Tibial nerve (tissue), 4 donors: ENCODE measurements at places on chromosomes 2 and 18. TPM values are rescaled to one million over a fixed set of nuclear protein-coding genes. Genes with fewer than 3 reads are reported as not detected.

AGAP1 gene
- total RNA-seq: 39.9 TPM

SIGLEC15 gene
- total RNA-seq: not detected

TOGARAM2 gene
- 6.0 TPM for total RNA-seq

RAX gene
- not detected for total RNA-seq

HOXD3 gene
- total RNA-seq: 10.6 TPM

GRCh38 chr2:143603035-143603655 is 473.9 kb downstream of the ARHGAP15 start:
- H3K4me1 ChIP-seq: no peaks in the 10 kb centered on the region
- DNase-seq: no peak
- H3K4me3 ChIP-seq: peak overlapping the region; percentile 2
- H3K27ac ChIP-seq: peak overlapping the region; percentile 83
- H3K36me3 ChIP-seq: no peaks in the 10 kb centered on the region
- no peaks in the 10 kb centered on the region for H3K27me3 ChIP-seq

- no peaks in the 10 kb centered on the region for H3K36me3 ChIP-seq
- H3K4me3 ChIP-seq: no peak overlapping the region
- no peak overlapping the region for H3K27ac ChIP-seq
Measured at GRCh38 chr18:3872641-3873040, 422.7 kb downstream of the TGIF1 start.

DNA sequence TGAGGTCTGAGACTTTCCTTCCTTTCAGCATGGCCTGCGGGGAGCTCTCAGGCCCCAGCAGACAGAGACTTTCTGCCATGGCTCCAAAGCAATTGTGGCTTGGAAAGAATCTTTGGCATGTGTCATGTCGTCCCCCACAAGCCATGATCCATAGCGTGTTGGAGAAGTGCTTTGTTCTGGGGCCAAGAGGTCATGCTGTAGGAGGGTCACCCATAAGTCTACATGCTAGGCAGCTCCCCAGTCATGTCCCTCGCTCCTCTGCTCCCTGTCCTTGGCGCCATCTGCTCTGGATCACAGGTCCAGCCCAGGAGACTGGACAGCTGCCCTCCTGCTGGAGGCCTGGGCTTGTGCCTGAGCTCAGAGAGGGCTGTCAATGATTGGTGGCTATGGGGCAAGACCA is 78.8 kb upstream of the LCLAT1 start:
- DNase-seq: no peak
- H3K27ac ChIP-seq: no peak overlapping the region
- H3K27me3 ChIP-seq: no peaks in the 10 kb centered on the region
- peaks cover 10% of the 10 kb centered on the region for H3K4me1 ChIP-seq

DNA sequence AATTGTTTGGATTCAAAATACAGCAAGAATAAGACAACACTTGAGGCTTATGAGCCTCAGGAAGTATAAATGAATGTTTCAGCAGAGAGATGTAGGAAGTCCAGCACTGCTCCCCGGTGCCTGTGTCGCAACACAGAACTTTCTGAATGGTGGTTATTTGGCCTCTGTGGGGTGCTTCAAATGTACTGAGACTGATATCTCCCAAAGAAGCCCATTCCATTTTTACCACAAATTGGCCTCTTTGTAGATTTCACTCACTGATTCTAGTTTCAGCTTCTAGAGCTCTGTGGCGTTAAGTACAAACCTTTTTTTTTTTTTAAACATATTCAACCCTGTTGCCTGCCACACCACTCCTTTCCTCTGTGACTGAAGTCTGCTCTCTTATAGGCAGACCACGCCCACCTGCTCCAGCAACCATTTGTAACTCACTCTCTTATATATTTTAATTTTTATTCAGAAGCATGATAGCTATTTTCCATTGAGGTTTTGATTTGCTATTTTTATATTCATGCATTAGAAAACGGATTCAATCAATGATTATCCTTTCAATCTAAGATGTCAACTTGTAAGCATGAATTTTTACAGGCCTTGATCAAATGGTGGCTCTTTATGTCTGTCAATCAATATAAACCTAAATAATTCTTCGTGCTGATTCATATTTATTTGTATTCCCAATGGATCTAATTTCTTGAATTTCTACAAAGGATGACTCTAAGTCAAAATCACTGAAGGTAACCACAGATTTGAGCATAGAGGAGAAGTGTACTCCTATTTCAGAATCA is 277.1 kb upstream of the CCDC68 start:
- no peak overlapping the region for H3K27ac ChIP-seq
- H3K36me3 ChIP-seq: peaks cover 25% of the 10 kb centered on the region
- no peak for DNase-seq
- H3K27me3 ChIP-seq: no peaks in the 10 kb centered on the region
- H3K4me3 ChIP-seq: no peak overlapping the region

DNA sequence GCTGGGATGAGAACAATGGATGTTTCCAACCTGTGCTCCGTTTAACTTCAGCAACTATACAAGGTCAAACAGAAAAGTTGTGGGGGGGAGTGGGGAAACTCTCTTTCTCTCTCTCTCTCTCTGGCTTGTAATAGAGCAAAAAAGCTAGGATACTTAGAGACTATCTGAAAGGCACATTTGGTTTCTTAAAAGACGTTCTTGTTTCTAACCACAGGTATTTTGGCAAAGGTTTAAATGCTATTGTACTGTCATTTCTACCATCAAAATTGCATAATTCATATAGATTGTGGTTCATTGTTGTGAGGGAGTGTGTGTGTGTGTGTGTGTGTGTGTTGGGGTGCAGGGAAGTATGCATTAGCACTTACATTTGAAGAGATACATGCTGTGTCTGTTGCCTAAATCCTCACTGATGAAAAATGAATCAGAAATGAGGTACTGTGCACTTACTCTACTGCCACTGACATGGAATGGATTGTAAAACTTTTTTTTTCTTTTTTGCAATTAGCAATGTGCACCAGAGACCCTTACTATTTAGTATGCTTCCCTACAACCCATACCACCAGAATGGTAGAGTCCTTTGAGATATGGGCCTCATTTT is 841.0 kb upstream of the PIK3C3 start:
- no peaks in the 10 kb centered on the region for H3K4me1 ChIP-seq
- H3K36me3 ChIP-seq: no peaks in the 10 kb centered on the region
- H3K27ac ChIP-seq: no peak overlapping the region
- no peak for DNase-seq
- no peak overlapping the region for H3K4me3 ChIP-seq
- H3K27me3 ChIP-seq: no peaks in the 10 kb centered on the region

GRCh38 chr18:58991167-58991798 is 126.6 kb downstream of the ZNF532 start:
- peaks cover 4% of the 10 kb centered on the region for H3K4me1 ChIP-seq
- no peak overlapping the region for H3K4me3 ChIP-seq
- H3K27me3 ChIP-seq: no peaks in the 10 kb centered on the region
- H3K27ac ChIP-seq: no peak overlapping the region
- DNase-seq: no peak

- H3K36me3 ChIP-seq: no peaks in the 10 kb centered on the region
- DNase-seq: no peak
- H3K4me3 ChIP-seq: no peak overlapping the region
- no peaks in the 10 kb centered on the region for H3K27me3 ChIP-seq
- H3K4me1 ChIP-seq: no peaks in the 10 kb centered on the region
Measured at GRCh38 chr2:170550501-170550900, 164.6 kb upstream of the SP5 start.

- H3K4me1 ChIP-seq: no peaks in the 10 kb centered on the region
- no peak overlapping the region for H3K27ac ChIP-seq
- H3K36me3 ChIP-seq: no peaks in the 10 kb centered on the region
Measured at GRCh38 chr2:167787021-167787420, 460.4 kb downstream of the STK39 start.

DNA sequence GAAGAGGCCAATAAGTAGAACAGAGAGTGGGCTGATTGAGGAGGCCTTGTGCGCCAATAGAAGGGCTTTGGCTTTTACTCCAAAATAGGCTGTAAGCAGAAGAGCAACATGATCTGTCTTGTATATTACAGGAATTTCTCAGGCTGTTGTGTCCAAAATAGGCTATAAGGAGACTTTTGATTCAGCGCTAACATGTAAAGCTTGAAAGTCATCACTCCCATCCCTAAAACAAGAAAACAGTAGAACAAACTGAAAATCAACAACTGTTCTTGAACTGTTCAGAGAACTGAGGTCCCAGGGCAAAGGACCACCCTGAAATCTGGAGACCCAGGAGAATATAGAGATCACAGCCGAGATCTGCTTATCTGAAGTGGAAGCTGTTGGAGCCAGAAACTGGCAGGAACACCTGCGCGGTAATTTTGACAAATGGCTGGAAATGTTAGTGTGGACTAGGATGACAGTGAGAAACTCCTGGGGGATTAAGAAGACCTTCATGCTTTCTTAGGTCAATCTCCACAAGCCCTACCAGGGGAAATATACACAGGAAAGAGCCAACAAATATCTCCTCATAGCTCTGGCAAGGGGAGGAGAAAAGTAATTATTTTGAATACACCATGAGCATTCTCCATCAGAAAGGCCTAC is 258.6 kb downstream of the RBM43 start:
- no peaks in the 10 kb centered on the region for H3K4me1 ChIP-seq
- H3K27me3 ChIP-seq: no peaks in the 10 kb centered on the region
- H3K27ac ChIP-seq: no peak overlapping the region

DNA sequence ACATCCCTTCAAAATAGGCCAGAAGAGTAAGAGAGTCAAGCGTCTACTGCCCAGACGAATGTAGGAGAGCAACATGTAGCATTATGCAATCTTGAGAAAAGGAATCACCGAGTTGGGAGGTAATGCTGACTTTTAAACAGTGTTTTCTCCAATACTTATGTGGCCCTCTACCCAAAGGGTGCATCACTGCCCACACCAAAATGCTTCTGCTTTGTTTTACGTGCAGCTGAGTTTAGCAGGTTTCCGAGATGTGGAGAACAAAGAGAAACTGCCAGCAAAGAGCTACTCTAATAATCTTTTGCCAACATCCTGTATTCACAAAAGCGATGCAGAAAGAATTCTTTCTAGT is 63.4 kb upstream of the ZEB2 start:
- H3K4me1 ChIP-seq: peaks cover 7% of the 10 kb centered on the region
- no peak for DNase-seq
- no peaks in the 10 kb centered on the region for H3K27me3 ChIP-seq
- no peak overlapping the region for H3K4me3 ChIP-seq

DNA sequence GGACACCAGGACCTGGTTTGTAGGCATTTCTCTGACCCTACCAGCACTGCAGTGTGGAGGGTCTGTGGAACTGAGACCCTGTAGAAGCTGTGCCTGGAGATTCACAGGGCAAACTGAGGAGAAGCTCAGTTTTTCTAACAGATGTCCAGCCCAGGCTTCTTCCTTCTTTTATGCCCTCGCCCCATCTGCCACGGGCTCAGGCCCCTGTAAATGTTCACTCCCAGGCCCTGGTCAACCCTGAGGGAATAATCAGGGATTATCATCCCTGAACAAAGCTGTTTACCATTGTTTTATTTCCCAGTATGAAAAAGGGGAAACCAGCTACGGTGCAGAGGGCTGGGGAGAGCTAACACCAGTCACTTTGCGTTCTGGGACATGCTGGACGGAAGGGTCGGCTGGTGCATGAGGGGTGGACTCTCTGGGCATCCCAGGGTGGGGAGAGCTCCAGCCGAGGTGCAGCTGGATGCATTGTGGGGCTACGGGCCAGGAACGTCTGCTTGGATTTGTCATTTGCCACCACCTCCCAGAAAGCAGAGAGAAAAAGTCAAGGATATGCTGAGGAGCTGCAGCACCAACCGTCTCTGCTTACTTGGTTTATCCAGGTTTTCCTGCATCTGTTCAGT is 183.8 kb downstream of the TFCP2L1 start:
- H3K4me3 ChIP-seq: no peak overlapping the region
- H3K4me1 ChIP-seq: no peaks in the 10 kb centered on the region
- no peak overlapping the region for H3K27ac ChIP-seq
- no peaks in the 10 kb centered on the region for H3K36me3 ChIP-seq
- no peak for DNase-seq

- H3K27me3 ChIP-seq: no peaks in the 10 kb centered on the region
- DNase-seq: no peak
- no peak overlapping the region for H3K4me3 ChIP-seq
- H3K4me1 ChIP-seq: no peaks in the 10 kb centered on the region
- H3K36me3 ChIP-seq: no peaks in the 10 kb centered on the region
- no peak overlapping the region for H3K27ac ChIP-seq
Measured at GRCh38 chr2:154350911-154351310, 347.6 kb upstream of the KCNJ3 start.

- no peaks in the 10 kb centered on the region for H3K4me1 ChIP-seq
- H3K4me3 ChIP-seq: no peak overlapping the region
- H3K36me3 ChIP-seq: no peaks in the 10 kb centered on the region
- H3K27me3 ChIP-seq: no peaks in the 10 kb centered on the region
Measured at GRCh38 chr18:13545955-13546354, 180.4 kb downstream of the FAM210A start.

DNA sequence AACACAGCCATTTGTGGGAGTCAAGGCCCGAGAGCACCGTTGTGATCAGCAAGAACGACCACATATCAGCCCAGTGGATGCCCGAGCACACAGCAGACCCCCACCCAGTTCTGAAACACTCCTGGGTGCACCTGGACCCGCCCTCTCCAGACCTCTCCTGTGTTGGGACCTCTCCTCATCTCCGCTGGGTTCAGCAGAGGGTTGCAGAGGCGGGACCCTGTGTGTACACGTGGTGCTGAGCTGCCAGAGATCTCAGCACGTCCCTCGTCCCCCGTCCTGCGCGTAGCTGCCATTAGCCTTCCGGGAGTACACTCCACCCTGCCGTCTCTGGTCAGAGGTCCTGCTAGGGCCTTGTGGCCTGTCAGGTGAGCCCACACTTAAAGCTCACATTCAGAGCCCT is 51.7 kb downstream of the ADI1 start:
- H3K4me3 ChIP-seq: no peak overlapping the region
- no peaks in the 10 kb centered on the region for H3K36me3 ChIP-seq
- no peak for DNase-seq
- peak overlapping the region; percentile 79 for H3K27ac ChIP-seq

DNA sequence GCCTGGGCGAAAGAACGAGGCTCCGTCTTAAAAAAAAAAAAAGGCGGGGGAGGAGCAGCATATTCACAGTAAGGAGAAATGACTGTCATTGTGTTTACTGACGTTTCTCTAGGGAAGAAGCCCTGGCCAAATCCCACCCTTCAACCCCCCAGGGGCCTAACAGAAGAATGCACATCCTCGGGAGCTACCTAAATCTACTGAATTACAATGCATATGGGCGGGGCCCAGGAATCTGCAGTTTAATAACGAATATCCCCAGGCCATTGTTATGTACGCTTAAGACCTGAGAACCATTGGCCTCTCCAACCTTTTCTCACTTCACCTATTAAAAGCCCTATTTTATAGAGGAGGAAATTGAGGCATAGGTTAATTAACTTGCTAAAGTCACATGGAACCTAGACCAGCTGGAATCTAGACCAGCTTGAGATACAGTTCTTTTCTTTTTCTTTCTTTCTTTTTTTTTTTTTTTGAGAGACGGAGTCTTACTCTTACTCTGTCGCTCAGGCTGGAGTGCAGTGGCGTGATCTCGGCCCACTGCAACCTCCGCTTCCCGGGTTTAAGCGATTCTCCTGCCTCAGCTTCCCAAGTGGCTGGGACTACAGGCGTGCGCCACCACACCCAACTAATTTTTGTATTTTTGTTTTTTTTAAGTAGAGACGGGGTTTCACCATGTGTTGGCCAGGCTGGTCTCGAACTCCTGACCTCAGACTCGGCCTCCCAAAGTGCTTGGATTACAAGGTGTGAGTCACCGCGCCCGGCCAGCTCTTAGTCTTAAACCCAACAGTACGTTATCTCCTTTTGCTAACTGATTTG is 708 bp upstream of the RIF1 start:
- no peak overlapping the region for H3K4me3 ChIP-seq
- H3K4me1 ChIP-seq: peaks cover 12% of the 10 kb centered on the region
- no peaks in the 10 kb centered on the region for H3K36me3 ChIP-seq
- peak overlapping the region; percentile 79 for H3K27ac ChIP-seq

GRCh38 chr2:172437419-172438341 is 10.3 kb downstream of the ITGA6 start:
- H3K27me3 ChIP-seq: no peaks in the 10 kb centered on the region
- peak overlapping the region; percentile 25 for H3K27ac ChIP-seq
- no peaks in the 10 kb centered on the region for H3K36me3 ChIP-seq
- peaks cover 66% of the 10 kb centered on the region for H3K4me1 ChIP-seq
- no peak for DNase-seq
